GM20000 (cell line): ENCODE measurements at places on chromosomes 3 and 15.
A peak's percentile ranks its signal among the peaks of the same experiment; 100 is the strongest.

GRCh38 chr3:88440701-88441100 lies 290.9 kb downstream of the C3orf38 start:
- peak; percentile 7 for DNase-seq

- DNase-seq = no peak
Measured at GRCh38 chr15:81068516-81068915, 65.6 kb upstream of the CFAP161 start.

DNA sequence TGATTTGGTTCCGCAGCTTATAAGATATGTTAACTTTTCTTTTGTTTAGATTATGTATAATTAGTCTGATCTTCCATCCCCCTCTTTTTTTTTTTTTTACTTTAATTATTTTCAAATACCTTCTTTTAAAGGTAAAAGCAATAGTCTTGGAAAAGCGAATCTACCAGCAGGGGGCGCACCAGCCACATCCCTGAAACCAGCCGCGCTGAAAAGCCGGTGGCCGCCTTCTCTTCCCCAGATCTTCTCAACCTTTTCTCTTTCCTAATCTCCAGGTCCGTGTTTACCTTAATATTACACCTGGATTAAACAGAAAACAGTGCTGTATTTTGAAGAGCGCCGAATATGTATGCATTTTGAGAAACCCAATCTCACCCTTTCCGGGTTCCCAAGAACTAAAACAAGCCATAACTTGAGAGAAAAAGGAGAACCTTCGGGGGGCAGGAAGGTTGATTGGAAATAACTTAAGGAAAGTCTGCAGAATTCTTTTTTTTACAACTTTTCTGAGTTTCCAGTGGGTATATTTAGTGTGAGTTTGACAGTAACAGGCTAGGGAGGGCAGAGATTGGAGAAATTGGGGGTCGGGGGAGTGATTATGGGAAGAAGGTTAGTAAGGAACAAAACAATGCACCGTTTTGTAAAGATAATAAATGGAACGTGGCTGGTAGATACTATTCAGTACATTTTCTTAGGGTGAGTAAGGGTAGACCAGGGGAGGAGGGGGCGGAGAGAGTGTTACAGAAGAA lies 2.0 kb upstream of the SOX2 start:
- peak; percentile 74 for DNase-seq

DNA sequence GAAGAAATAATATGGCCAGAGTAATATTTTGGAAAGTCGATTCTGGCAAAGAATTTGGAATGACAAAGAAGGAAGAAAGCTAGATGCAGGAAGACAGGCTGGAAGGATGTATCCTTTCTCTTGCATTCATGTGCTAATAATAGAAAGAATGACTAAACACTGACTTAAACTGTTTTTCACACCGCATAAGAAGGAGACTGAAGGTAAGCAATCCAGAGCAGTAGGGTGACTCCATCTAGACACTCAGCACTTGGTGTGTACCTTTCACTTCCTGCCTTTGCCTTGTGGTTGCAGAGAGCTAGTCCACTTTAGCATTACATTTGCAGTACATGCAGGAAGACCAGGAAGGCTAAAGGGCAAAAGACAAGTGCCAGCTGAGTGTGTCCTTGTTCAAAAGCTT lies 234.6 kb downstream of the RBMS3 start:
- DNase-seq = no peak

- no peak for DNase-seq
Measured at GRCh38 chr15:66896611-66897010, 168.8 kb upstream of the SMAD3 start.

DNA sequence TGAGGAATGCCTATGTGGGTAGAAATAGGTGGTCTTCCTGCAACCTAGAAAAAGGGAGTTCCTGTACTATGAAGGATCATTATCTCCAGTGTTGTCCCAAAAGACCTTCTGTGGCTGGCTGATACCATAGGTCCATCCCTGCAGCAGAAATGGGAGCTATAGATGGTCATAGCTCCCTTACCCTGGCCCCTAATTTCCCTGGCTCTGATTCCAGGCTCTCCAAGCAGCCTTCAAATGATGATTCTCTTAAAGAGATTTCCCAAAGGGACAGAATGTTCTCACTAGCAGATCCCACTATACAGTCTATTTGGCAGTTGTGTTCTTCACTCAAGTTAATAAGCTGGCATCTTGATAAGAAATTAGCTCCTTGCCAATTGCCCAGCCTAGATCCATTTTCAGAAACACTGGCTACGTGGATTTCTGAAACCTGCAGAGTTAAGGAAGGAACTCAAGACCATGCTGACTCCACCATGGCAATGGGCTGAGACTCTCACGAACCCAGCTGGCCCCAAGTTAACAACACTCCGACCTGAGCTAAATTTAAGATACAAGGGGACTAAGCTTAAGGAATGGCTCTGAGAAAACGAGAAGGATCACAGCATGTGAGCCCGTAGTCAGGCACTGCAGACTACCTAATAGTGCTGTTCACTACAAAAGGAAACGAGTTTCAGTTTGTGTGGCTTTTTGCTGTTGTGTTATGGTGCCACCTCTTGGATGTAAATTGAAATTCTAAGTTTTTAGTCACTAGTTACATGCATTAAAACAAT lies 11.4 kb downstream of the C15orf40 start:
- peak; percentile 76 for DNase-seq

DNA sequence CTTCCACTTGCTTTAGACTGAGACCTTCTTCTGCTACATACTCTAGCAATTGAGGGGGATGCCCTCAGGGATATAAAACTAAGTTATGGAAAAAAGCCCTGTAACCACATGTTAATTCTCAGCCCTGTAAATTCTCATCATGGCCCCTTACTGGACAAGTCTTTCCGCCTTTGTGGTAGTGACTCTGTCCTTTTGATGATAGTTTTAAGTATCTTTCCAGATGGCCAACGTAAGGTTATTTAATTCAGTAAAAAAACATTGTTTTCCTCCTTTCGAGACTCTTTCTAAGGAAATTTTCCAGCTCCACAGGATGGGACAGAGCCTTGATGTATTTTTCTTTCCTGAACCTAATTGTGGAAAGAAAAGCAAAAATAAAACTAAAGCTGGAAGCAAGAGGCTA lies 25.3 kb upstream of the TM4SF4 start:
- DNase-seq = no peak

- peak; percentile 26 for DNase-seq
Measured at GRCh38 chr3:43181202-43181821, 75.4 kb upstream of the POMGNT2 start.

- no peak for DNase-seq
Measured at GRCh38 chr15:63065262-63066221, 23.0 kb downstream of the TPM1 start.

DNA sequence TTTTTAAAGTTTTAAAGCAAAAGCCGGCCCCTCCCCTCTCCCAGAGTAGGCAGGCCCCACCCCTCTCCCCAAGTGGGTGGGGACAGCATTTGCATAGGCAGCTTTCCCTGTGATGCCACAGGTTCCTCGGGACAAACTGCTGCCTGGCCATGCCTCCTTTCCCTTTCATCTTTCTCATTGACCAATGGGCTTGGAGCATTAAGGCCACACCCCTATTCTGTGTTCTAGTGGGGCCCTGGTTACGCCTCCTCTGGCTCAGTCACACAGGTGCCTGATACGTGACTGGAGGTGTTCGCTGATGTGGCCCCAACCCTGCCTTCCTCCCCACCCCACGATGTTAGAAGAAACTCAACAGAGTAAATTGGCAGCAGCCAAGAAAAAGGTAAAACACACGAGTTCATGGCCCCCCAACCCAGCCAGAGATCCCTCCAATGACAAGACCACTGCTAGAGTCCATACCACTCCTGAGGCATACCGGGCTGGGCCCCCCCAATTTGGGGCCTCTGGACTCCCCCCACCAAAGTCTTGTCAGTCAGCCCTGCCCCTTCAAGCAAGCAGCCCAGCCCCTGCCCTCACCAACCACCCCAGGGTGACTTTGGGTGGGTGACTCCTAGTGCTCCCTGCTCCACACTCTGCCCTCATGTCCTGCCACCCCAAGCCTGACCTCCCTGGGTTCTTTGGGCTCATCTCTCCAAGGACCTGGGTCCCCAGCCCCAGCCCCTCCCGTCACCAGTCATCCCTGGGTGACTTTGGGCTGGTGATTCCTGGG lies 62.8 kb upstream of the CSPG4 start:
- DNase-seq = no peak

DNA sequence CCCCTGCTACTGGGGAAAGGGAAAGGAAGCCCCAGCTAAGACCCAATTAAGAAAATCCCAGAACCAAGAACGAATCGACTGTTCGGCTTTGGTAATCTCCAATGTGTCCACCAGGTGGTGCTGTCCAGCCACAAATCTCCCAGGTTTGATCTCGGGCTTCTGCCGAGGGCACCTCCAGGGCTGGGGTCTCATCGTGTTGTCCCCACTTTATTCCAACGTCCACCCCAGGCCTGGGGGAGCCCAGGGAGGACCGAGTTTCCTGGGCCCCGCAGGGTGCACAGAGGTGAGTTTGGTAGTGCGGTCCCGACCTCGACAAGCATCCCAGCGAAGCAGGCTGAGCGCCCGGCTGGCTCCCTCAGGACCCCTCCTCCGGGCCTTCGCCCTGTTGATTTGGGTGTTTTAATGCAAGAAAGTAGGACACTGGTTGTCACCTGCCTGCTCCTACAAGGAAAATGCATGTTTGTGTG lies 185.1 kb downstream of the GOLGA6L6 start:
- peak; percentile 93 for DNase-seq

DNA sequence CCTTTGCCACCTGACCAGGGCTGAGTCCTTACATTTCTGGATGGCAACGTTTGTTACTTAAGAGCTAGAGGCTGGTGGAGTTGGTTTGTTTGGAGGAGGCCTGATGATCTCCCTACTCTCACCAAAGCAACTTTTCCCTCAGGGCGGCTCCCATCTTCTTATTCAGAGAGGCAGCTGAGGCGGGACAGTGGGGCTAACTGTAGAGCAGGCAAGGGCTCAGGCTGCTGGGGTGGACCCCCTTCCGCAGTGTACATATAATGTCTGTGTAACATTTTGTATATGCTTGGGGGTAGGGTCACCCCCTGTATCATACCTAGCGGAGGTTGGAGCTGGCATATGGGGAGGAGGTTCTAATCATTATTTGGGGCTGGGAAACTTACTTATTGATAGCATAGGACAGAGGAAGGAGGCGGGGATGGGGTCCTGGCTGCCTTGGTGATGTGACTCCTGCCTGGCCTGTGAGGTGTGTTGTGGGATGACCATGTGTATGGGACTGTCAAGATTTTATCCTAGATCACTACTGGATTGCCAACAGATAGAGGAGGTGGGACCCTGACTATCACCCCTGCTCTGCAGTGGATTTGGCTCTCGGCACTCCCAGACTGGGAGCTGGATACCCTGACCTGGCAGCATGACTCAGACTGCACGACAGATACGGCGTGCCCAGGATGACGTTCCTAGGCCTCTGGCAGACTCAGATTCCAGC lies 52.5 kb upstream of the UBE2Q2 start:
- DNase-seq = no peak

DNA sequence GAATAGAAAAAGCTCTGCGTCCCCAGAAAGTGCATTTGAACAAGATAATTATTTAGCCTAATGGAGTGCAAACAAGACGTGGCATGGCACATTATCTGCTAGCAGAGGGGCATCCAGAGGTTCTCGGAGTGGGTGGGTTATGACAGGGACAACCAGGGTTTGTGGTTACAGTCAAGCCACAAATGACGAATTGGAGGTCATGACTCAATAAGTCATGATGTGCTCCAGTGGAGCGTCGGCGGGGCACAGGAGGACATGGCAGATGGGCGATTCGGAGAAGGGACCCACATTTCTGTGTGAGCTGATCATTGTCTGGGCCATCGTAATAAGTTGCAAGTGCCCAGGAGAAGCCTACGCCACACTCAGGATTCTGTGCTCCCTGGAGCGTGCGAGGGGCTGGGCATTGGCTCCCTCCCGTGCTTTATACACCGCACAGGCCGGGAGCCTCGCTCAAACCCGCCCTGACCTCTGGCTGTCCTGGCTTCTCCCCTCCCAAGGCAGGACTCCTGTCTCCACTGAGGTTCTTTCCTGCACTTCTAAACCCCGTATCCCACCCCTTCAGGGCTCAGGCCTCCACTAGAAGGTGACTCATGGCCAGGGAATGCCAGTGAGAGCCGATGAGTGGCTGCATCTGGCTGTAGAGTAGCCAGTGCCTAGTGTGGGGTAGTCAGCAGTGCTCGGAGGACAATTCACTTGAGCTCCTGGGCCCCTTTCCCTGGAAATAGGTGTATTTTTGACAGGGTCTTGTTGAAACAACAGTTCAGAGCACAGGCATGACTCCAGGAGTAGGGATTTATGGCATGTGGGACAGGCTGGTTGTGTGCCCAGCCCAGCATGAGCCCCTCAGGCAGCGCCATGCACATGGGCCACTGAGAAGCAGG lies 67.4 kb downstream of the GRIP2 start:
- DNase-seq = no peak

GRCh38 chr15:65421360-65422215 lies 1.2 kb downstream of the IGDCC4 start:
- DNase-seq = peak; percentile 80

DNA sequence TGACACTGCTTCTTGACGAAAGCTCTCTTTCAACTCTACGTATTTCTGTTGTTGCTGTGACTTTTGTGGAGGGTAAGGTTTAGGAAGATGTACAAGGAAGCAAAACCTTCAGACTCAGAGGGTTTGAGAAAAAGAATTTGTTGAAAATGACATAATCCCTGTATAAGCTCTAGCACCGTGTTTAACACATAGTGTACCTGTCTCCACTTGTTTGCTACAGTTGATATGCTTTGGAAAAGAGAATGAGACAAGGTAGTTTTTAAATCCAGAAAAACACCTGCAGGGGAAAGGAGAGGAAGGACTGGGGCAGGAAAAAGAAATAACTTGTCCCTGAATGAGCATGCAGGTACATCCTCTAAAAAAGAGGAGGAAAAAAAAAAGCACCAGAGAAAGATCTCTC lies 29.6 kb upstream of the CP start:
- DNase-seq = no peak

DNA sequence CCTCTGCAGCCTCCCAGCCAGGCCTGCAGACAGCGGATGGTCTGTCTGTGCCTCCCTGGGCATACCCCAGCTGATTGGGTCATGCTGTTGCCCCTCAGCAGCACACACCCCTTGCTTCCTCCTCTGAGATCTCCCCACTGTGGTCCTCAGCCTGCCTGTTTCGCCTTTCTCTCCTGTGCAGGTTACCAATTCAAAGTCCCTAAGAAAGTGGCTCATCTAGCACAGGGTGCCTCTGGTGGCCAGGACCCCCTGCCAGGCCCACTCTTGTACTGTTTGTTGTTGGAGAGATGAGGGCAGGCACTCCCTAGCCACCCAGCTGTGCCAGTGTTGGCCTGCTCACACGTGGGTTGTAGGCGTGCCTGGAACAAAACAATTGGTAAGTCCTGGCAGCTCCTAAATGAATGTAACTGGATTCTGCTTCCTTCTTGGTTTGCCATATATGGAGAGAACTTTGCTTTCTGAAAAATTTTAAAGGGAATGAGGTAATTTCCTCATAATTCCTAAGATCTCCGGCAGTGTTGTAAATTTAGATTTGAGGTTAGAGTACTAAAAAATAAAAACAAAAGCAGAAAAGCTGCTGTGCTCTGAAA lies 213.2 kb upstream of the IL12A start:
- no peak for DNase-seq

DNA sequence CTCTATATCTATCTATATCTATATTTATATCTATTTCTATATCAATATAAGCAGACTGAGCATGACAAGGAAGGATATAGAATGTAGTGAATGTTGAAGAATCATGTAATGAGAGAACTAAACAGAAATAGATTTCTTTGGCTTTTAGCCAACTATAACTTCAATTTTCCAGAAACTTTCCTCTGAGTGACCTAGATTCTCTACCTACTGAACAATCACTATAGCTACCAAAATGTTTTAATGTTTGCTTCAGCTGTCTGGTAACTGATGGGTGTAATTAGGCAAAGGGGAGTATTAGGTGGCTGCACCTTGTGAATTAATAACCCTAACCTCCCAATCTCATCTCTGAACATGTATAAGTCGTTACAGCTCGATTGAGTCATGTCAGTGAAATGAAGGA lies 76.4 kb upstream of the ROBO1 start:
- no peak for DNase-seq
